NCI-H1105 (cell line): ENCODE measurements at places on chromosomes 6 and 20.
A peak's percentile ranks its signal among the peaks of the same experiment; 100 is the strongest.

- no peak for DNase-seq
These were observed 29.0 kb downstream of the ARMC2 start for GRCh38 chr6:108877046-108877751.

- DNase-seq, result no peak
These were observed 28.6 kb downstream of the CEP43 start for GRCh38 chr6:167027772-167028171.

GRCh38 chr20:45545754-45546453, 1.3 kb downstream of the EPPIN start:
- peak; percentile 19 for DNase-seq

DNA sequence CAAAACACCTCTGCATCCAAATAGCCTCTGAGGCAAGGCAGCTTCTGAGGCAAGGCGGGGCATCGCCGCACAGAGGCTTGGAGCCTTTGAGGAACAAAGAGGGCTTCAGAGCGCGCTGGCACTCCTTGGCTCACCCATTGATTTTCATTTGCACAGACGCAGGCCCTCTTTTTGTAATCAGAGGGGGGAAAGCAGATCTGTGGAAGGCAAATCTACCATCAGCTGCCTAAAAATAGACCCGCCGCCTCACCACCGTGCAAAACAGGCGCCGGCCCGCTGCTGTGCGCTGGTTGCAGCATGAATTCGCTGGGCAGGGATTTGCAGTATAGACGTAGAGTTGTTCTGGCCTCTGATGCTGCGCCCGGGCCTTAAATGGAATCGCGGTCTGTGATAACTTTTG, 69.9 kb upstream of the STMND1 start:
- no peak for DNase-seq

- no peak for DNase-seq
These were observed 424.5 kb downstream of the GRIK2 start for GRCh38 chr6:101818051-101818450.

DNA sequence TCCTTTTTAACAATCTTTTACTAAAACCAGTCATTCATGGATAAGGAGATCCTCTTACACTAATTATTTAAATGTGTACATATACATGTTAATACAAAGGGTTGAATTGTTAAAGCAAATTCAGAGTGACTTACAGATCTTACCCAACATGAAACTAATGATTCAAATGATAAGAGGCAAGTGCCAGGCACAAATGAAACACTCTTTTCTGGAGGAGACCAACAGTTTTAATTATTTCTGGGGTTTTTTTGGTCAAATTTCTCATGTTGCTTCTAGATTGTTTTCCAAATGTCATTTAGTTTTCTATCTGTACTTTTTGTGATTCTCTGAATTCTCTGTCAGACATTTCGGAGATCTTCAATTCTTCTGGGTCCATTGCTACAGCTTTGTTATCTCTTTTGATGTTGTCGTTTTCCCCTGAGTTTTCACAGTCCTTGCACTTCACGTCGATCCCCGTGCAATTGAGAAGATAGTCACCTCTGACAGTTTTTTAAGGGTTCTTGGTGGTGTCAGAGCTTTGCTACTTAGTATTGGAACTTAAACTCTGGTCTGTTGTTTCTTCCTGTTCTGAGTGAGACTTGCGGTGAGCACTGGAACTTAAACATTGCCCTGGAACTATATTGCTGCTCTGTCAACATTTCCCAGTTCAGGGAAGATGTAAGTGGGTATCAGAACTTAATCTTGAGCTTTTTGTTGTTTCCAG, 23.2 kb downstream of the MAS1 start:
- DNase-seq, result no peak

DNA sequence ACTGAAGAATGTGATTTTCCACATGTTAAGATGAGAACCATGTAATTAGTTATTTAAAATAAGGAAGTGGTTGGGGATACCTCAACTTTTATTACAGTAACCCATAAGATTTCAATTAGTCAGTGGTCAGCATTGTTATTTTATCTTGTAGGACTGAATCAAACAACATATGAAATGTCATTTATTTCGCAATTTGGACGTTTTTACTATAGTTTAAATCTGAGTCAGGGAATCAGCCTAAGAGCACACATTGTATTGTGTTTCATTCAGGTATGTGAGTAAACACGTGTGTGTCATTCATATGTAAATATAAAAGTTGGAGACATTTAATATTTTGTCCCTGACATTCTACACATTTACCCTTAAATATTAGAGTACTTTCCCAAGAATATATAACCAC, 1418.7 kb downstream of the GRIK2 start:
- DNase-seq, result no peak

GRCh38 chr20:25223179-25223661, 24.7 kb upstream of the PYGB start:
- no peak for DNase-seq

DNA sequence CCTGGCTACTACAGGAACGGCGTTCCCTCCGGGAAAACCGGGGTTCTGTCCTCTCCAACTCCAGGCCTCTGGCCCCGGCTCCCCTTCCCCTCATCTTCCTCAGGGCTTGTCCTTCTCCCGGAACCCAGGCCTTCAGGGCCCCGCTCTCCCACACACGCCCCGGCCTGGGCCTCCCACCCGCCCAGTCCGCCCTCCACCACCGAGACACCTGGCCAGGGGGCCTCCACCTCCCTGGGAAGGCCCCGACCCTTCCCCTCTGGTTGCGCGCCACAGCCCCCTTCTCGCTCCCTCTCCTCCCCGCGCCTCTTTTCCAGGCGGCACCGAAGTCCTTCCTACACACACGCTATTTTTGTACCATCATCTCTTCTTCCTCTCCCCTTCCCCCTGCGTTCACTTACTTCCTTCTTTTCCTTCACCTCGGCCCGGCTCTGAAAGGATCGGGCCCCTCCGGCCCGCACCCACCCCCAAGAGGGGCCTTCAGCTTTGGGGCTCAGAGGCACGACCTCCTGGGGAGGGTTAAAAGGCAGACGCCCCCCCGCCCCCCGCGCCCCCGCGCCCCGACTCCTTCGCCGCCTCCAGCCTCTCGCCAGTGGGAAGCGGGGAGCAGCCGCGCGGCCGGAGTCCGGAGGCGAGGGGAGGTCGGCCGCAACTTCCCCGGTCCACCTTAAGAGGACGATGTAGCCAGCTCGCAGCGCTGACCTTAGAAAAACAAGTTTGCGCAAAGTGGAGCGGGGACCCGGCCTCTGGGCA, 1.3 kb upstream of the SIRPA start:
- no peak for DNase-seq

DNA sequence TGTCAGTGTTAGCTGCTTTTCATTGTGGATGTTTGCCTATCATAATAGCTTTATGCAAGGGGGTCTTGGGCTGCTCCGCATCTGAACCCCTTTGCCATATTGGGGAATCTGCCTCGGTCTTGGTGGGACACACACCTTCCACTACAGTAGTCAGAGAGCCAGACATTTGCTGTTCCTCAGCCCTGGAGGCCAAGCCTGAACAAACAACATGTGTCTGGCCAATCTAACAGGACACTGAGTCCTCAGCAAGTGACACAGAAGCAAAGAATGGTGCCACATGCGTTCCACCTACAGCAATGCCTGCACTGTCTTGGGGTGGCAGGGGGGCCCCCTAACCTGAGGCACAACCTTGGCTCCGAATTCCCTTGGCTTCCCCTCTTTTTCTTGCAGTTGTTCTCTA, 243.9 kb downstream of the LY86 start:
- no peak for DNase-seq

DNA sequence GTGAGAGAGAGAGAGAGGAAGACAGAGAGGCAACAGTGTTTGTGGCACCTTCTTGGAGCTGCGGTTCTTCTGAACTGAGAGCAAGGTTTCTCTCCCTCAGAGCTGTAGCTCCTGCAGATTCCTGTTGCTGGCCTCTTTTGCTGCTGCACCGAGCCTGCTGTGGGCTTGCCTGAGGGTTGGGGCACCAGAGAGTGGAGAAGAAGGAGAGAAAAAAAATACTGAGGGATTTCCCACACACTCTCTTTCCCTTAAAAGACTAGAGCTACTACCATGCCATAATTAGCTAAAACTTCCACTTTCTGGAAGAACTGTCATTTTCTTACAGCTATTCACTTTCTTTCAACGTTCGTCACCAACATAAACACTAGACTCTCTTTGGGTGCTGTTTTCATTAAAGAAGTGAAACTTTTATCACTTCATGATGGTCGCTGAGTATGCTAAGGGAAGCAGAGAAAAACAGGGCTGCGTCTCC, 18.2 kb upstream of the ECI2 start:
- no peak for DNase-seq

DNA sequence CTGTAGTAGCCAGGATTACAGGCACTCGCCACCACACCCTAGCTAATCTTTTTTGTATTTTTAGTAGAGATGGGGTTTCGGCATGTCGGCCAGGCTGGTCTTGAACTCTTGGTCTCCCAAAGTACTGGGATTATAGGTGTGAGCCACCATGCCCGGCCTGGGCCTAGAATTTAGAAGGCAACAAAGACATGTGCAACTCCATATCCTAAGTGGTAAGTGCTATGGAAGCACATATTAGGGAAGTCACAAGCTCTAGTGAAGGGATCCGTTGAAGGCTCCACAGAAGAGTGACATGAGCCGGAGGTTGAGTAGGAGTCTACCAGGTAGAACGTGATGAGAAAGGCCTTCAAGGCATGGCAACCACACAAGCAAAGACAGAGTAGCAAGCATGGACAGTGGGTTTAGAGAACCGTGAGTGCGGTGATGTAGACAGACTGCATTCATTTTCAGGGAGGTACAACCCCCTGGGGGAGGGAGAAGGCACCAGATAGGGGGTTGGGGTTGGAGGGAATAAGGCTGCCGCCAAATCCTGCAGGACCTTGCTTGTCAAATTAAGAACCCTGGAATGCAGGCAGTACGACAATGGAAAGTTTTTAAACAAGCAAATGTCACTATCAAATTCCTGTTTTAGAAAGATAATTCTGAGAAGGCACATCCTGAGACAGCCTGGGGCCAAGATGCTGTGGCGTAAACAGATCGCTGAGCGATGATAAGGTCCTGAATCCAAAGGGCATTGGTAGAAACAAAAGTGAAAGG, 50.2 kb downstream of the ARHGAP18 start:
- DNase-seq, result no peak

GRCh38 chr6:3233321-3233720, 5.9 kb upstream of the TUBB2B start:
- no peak for DNase-seq

DNA sequence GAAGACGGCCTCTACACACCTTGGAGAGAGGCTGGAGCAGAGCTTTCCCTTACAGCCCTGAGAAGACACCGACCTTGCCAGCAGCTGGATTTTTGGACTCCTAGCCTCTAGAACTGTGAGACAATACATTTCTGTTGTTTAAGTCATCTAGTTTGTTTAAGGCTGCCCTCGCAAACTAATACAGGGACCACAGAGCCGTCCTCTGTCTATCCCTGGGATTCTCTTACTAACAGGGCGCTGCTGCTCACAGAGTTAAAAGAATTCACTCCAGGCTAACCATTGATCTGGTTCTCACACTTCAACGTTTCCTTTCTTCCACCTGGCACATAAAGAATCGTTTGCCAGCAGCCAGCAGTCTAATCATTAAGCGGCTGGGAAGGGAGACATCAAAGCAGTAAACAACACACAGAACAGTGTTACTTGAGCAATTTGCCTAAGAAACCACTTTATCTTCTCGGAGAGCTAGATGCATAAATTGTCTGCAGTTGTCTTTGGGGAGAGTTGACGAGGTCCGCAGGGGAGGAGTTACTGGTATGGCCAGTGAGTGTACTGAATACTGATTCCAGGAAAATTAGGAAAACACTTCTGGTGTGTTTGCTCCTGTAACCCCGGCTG, 103.5 kb upstream of the AKAP12 start:
- DNase-seq, result no peak

DNA sequence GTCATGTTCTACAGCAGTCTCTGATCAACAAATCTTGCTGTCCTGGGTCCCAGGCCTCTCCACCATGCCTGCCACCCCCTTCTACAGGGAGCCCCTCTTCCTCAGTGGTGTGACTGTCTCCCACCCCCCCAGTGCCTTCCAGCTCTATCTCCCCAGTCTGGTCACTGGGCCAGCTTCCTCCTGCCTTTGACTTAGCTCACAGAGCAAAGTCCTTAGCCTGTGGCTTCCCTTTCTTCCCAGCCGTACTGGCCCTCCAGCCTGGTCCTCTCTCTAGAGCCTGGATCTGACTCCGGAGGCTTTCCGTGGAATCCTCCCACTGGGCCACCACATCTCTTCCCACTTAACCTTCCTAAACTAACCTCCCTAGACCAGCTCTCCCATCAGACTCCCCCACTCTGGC, 17.0 kb downstream of the MAPK13 start:
- no peak for DNase-seq

DNA sequence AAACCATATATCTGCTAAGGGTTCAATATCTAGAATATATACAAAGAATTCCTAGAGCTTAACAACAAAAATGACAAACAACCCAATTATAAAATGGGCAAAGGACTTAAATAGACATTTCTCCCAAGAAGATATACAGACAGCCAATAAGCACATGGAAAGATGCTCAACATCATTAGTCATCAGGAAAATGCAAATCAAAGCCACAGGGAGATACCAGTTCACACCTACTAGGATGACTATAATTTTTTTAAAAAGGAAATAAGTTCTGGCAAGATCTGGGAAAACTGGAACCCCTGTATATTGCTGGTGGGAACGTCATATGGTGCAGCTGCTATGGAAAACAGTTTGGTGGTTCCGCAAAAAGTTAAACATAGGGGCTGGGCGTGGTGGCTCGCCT, 116.2 kb upstream of the MYL9 start:
- no peak for DNase-seq

DNA sequence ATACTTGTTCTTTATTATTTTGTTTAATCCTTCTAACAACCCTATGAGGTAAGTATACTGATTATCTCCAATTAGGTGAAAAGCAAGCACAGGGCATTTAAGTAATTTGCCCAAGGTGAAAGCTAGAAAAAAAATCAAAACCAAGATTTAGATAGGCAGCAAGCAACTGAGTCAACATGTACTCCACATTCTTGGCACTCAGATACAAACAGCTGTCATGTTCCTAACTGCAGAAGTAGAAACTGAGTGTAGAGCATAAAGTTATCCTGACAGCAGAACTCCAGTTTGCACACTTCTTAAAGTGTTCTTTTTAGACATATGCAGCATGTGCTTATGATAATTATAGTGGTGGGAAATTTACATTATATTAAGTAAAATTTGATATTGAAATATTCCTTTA, 278.1 kb downstream of the MEI4 start:
- DNase-seq, result no peak

DNA sequence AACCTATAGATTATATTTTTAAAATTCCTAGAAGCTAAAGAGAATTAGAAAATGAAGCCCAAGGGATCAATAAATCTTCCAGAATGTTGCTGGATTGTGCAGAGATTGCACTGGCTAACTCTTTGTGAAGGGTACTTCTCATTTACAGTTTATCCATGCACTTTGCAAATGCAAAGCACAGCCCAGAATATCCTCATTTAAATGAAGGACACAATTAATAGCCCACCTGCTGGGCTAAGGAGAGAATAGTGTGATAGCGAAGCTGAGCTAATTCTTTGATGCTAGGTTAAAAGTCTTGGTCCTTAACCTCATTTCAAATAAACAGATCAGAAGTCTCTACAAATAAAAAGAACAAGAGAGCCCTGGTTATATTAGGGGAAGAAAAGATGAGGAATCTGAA, 72.5 kb downstream of the SMPDL3A start:
- DNase-seq, result no peak
